ENCODE measurements at places on chromosomes 2 and 18.
A peak's percentile ranks its signal among the peaks of the same experiment; 100 is the strongest.

GRCh38 chr2:234444893-234445292, 52.0 kb downstream of the ARL4C start:
- peak; percentile 26 for DNase-seq

DNA sequence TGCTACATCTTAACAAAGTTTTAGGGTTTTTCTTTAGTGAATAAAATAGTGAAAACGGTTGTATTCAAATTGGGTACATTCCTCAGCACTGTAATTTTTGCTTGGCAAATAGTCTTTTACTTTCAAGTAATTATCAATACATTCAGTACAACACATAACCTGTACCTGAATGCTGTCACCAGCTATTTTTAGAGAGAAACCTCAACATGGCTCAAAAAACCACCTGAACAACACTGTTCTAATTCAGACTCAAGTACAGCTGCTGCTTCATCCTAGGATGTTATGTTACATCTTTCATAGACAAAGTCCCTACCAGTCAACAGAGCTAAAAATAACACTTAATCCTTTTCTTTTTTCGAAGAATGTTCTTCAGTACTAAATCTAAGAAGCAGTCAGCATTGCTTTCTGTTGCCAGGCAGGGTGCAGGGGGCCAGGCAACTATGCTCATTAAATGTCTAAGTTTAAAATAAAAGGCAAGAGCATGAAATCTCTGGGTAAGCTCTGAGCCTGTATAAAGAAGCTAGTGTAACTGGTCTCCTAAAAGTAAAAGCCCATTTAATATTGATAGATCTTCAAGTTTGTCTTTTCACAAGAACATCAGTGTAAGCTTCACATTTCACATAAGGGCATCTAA, 20.5 kb downstream of the PDIA6 start:
- DNase-seq, result no peak

DNA sequence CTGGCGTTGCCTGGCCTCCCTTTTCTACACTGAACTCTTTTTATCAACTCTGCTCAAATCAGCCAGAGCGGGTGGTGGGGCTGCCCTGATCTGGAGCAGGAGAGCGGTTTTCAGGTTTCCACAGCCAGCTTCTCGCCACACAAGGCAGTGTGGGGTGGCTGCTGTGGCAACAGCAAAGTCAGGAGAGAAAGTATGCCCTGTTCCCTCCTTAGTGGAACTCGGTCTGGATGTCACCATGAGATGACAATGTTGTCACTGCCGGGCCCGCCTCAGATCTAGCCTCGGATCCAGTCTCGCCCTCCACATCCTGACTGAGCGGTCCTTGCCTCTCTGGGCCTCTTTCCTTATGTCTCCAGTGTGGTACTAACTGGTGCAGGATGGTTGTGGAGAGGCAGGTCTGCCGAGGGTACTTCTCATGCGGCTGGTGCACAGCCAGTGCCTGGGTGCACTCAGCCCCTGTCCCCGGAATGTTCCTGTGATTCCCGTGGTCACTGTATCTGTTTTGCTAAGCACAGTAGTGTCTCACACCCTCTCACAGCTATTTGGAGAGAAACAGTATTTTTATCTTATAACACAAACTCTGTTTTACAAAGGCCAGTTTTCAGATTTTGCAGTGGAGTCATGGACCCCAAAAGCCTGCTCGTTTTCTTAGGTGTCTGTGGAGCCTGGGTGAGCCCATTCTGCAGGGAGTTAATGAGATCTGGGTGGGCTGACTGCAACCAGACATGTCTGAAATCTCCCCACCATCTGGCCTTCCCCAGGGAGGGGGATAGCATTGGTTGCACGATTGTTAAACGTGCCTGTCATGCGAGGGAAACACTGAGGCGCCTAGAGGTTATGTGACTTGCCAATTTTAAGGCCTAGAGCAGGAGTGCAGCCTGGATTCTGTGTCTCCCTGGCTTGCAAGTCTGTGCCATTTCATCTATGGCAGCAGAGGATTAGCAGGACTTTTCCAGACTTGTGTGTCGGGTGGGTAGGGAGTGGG, 261.1 kb upstream of the AGAP1 start:
- no peak for DNase-seq

DNA sequence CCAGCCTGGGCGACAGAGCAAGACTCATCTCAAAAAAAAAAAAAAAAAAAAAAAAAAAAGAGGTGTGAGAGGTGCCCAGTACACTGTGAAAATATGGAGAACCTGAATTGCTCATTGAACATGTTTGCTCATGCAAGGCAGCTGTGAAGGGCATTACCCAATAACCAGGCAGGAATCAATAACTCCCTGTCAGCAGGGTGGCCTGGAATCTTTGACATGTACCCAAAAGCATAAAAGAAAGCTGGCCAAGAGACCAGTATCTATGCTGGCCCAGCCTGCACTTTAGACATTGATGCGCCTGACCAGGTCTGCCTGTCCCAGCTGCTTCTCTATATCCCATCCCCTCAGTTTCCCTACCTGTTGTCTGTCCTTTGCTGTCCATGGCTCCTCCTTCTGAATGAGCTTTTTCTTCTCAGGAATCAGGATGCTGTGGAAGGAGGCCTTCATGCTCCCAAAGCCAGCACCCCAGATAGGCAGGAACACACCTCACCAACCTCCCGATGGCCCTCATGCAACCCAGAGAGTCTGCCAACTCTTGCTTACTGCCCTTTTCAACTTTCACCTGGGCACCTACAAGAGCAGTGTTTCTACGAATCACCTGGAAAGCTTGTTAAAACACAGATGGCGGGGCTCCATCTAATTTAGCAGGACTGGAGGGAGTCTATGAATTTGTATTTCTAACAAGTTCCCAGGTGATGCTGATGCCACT, 83.4 kb upstream of the PPP1CB start:
- DNase-seq, result no peak

GRCh38 chr2:241161646-241162281, 11.5 kb downstream of the PPP1R7 start:
- no peak for DNase-seq

DNA sequence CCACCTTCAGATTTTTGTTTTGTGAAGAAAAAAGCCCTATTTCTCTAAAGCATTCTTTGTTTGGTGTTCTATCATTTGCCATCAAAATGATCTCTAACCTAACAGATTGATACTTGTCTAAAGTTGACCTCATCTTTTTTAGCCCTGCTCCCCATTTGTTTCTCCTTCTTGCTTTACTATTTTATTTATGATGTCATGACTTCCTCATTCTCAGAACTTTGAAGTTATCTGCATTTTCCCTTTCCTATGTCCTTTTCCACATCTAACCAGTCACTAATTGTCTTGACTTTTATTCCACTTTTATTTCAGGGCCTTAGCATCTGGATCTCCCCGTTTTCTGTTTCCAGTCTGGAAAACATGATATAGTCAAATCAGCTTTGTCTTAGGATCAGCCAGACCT, 8.3 kb downstream of the RAPGEF4 start:
- DNase-seq, result no peak

GRCh38 chr2:19020144-19021099, 338.0 kb downstream of the OSR1 start:
- DNase-seq, result no peak

DNA sequence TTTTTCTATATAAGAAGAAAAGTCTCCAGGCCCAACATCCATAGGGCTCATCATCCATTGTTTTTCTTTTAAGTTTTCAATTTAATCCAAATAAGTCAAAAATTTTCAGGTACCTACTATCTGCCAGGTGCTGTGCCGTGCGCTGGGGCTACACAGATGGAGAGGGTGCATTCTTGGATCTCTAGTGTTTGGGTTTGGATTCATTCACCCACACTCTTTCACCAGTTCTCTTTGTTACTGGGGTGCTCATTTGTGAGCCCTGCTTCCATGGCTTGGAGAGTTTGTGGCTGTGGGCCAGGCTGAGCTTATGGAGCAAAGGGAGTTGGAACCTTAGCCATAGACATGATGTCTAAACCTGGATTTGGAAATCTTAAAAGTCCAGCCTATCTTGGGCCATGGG, 51.0 kb downstream of the CDK15 start:
- DNase-seq, result no peak

GRCh38 chr18:55381277-55381676, 206.7 kb downstream of the TCF4 start:
- no peak for DNase-seq

- no peak for DNase-seq
These were observed 19.0 kb downstream of the LCT start for GRCh38 chr2:135817951-135818350.

DNA sequence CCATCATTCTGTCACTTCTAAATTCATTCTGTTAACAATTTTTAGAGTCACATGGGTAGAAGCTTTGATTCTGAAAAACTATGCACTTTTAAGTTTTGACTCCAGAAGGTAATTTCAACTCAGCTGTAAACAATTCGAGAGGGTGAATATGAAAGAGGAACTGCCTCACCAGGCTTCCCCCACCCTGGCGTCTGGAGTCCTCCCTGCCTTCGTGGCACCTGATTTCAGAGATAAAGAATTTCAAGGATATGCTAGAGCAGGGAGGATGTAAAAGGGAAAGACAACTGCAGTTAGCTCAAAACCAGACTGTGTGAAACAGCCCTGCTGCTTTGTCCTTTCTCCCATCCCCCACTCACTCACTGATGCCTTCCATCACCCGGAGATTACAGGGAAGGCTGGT, 40.7 kb downstream of the ONECUT2 start:
- DNase-seq, result no peak

- DNase-seq, result no peak
These were observed 13.0 kb downstream of the POMC start for GRCh38 chr2:25155401-25155800.

DNA sequence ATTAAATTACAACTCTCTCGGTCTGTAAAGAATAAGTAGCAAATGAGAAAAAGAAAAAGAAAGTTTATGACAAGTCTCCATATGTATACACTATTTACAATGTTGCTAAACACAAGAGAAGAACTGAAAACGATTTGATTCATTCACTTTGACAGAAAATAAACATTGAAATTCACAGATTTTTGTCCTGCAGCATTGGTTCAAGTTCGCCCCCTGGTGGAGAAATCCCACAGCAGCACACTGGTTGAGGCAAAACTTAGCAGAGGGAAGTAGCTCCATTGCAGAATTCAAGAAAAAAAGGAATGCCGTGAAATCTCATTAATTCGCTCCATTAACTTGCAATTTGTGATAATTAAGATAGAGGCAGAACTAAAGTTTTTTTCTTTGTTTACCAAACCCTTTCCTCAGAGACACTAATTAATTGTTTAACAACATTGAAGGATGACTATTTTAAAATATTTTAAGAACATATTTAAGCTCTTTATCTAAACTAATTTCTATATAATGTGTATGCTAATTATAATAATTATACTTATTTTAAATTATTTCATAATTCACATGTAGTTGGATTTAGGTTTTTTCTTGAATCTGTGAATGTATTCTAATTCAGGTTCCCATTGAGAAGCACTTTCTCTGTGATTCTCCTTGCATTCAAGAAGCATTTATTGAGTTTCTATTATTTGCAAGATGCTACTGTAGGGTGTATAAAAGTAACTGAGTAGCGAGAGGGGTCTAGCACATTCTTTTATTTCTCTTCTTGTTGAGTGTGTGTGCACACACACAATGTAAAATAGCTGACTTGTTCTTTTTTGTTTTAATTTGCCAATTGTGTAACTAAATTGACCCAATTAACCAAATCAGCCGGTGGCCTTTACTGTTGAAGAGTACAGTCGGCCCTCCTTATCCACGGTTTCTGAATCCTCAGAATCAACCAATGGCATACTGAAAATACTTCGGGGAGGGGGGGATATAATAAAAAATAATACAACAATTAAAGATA, 74.1 kb downstream of the COL4A3 start:
- peak; percentile 50 for DNase-seq

GRCh38 chr2:73893764-73894474, 1.1 kb downstream of the ACTG2 start:
- DNase-seq, result no peak

GRCh38 chr18:70366174-70366573, 77.3 kb downstream of the SOCS6 start:
- DNase-seq, result no peak

- DNase-seq, result no peak
These were observed 38.5 kb downstream of the ANKRD12 start for GRCh38 chr18:9175115-9175514.

DNA sequence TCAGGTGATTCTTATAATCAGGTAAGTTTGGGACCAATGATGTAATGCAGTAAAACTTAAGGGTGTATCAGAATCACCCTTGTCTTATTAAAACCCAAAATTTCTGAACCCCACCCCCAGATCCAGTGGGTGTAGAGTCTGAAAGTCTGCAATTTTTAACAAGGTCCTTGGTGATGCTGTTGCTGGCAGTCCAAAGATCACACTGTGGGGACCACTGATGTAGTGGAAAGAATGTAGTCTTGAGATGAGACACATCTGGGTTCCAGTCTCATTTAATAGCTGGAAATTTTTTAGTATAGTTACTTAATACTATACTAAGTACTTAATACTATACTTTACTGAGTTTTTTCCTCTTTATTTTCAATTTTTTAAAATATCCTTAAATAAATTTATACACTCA, 258.4 kb downstream of the PLCL1 start:
- no peak for DNase-seq

DNA sequence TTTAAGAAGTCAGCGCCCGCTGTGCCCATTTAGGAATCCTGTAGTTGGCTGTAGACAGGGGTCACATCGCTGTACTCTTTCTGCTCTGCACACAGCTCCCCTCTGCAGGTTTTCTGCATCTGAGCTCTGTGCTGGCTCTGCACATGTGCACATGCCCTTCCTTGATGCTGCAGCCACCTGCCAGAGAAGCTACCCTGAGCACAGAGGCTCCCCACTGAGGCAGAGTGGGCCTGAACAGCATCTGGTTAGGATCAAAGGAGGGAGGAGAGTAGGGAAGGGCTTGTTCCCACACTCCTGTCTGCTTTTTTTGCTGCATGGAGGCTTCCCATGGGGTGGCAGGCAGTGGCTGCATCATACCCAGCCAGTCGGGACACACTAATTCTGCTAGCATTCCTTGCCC, 238.9 kb downstream of the FHOD3 start:
- no peak for DNase-seq

DNA sequence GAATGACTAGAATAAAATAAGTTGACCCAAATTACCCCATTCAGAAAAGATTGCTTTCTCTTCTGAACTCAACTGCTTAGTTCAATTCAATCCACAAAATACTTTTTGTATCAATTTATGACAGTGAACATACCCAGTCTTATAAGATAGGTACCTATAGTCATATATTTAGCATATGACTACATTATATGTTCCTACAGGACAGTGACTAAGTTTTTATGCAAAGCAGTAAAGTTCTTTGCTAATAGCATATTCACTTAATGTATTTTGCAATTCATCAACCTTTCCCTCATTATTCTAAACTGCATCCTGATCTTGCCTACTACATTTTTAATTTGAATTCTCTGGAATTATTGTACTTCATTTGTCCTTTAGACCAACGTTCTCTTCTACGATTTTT, 30.3 kb upstream of the C2orf15 start:
- no peak for DNase-seq

GRCh38 chr2:235960716-235961640, 207.2 kb downstream of the GBX2 start:
- DNase-seq, result no peak

- no peak for DNase-seq
These were observed 24.5 kb upstream of the MMADHC start for GRCh38 chr2:149612122-149612521.

Data from GM20000 (cell line).